ENCODE measurements at places on chromosomes 11 and 22.

DNA sequence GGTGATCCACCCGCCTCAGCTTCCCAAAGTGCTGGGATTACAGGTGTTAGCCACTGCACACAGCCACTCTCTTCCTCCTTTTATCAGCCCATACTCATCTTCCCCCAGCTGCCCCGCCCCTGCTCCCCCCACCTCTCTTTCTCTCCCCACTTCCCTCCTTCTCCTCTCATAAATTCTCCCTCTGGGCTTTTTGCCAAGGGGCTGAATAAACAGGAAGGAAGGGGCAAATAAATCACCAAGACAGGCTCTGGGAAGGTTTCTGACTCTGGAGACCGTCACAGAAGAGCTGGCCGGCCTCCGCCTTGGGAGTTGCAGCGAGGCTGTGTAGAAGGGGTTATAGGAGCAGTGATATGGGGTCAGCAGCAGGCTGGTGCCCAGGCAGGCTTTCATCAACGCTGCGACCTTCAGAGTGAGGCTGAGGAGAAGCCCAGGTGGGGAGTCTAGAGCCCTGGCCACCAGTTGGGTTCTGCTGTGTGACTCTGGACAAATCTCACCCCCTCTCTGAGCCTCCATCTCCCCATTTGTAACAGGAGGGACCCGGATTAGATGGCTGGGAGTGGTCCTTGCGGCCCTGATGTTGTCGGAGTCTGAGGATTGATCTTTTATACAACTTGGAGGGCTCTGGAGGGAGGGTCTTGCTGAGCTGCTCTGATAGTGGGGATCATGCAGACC lies 62.6 kb upstream of the RASD2 start:
- no peak for DNase-seq

DNA sequence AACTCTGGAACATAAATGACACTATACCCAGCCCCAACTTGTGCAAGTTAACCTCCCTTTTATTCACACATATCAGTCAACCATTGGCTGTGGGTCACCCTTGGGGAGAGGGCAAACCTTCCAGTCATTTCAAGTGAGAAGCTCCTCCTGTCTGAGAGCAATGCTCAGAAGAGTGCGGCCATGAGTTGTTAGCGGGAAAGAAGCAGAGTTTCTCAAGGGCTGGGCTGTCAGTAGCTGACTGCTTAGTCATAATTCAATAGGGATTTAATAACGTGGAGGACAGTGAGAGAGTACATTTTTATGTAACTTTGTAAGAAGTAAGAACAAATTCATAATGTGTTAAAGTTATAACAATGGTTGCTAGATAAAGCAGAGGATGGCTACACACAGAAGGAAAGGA lies 5.1 kb downstream of the PATE2 start:
- no peak for DNase-seq

- no peak for DNase-seq
These were observed 560.8 kb downstream of the BRD1 start for GRCh38 chr22:49266561-49267519.

- no peak for DNase-seq
These were observed 127.2 kb downstream of the ST3GAL4 start for GRCh38 chr11:126482586-126483108.

DNA sequence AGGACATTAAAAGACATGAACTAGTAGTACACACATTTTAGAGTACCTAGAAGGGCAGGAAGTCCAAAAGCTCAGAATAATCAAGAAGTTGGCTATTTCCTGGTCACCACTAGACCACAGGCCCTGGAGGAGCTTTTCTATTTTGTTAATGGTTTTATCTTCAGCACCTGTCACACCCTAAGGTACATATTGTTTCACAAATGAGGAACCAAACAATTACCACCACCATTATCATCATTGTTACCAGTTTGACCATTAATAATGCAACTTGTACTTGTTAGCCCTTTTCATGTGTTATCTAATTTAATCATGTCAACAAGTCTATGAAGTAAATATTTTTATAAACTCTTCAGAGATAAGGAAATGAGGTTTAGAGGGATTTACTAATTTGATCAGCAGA lies 4.9 kb downstream of the MRPL48 start:
- DNase-seq, result no peak

- DNase-seq, result no peak
These were observed 4566.7 kb upstream of the OR11H1 start for GRCh38 chr22:10961043-10961860.

GRCh38 chr11:66663741-66664296 lies 13.9 kb downstream of the RBM4B start:
- no peak for DNase-seq

GRCh38 chr22:23539135-23539838 lies 40.8 kb downstream of the IGLL1 start:
- peak; percentile 40 for DNase-seq
